ENCODE measurements at places on chromosomes 11 and 22.

- DNase-seq, result no peak
Observed at GRCh38 chr11:102254047-102254446, 63.2 kb upstream of the BIRC3 start.

DNA sequence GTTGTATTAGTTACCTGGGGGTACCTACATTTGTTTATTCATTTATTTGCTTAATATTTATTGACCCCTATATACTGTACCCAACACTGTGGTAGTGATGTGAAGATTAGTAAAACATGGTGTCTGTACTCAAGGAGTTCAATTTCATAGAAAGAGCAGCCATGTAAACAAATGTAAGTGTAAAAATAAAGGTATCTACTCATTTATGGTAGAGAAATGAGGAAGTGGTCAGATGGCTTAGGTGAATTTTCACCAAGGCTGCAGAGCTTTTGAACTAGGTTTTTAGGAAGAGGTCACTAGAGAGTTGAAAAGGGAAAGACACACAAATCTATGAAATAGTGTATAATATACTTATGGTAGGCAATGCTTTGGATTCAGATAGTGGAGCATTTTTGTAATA, 11.1 kb downstream of the CTR9 start:
- DNase-seq, result no peak

- DNase-seq, result no peak
Observed at GRCh38 chr11:16326679-16327297, 29.6 kb downstream of the SOX6 start.

DNA sequence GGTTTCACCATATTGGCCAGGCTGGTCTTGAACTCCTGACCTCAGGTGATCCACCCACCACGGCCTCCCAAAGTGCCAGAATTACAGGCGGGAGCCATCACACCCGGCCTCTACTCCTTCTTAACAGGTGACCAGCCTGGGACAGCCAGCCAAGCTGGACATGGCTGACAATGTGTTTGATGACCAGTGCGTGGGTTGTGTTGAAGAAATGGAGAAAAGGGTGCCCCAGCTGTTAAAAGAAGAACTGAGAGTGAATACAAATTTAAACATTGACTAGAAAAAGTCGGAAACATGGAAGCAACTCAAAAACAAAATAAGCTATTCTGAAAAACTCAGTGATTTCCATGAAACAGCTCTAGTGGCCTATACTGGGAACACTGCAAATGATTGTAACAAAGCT, 86.5 kb upstream of the CLPB start:
- DNase-seq, result no peak

DNA sequence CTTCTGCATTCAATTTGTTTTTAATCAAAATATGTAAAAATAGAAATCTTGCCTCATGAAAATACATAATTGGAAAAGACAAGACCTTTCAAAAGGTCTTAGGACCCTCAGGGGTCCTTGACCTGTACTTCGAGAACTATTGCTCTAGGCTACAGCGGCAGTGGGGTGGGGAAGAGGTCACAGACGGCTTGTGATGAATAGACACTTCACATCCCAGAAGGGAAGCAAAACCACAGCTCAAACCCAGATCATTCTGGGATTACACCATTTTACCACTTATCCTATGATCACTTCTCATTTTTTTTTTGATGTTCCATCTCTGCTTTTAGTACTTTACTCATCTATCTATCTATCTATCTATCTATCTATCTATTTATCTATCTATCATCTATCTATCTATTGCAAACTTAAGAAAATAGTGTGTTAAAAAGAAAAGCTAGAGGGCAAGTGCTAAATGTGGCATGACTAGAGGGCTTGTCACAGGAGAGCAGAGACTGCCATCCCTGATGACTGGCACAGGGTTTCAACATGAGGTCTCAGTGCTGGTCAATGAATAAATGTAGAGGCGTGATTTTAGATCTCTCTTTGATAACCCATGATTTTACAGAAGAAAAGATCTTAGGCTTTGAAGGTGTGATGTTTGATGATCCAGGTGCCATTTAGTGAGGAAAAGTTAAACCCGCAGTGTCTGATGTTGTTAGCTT, 37.1 kb downstream of the RNF141 start:
- DNase-seq, result no peak

- DNase-seq, result no peak
Observed at GRCh38 chr22:33299245-33299956, 241.2 kb upstream of the SYN3 start.

DNA sequence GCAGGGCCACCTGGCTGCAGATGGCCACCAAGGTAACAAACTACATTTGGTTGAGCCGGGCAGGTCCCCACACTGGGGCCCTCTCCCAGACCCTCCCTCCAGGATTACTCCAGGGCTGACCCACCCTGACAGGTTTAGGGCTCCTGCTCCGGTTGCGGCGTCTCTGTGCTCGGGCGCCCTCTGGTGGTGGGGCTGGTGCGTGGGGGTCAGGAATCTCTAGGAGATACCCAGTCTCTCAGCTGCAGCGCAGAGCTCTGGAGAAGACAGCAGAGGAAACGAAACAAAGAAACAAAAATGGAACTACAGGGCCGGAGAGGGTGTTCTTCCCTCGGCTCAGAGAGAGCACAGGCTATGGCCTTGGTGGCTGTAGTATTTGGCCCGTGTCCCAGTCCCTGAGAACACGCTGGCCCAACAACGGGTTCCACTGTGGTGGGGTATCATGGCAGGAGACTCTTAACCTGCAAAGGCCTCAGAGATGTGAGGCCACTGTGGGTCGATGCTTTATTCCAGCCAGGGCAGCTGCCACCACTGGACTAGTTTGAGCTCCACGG, 2.4 kb downstream of the C11orf96 start:
- DNase-seq, result no peak

- no peak for DNase-seq
Observed at GRCh38 chr11:114802878-114803277, 124.6 kb downstream of the NXPE2 start.

DNA sequence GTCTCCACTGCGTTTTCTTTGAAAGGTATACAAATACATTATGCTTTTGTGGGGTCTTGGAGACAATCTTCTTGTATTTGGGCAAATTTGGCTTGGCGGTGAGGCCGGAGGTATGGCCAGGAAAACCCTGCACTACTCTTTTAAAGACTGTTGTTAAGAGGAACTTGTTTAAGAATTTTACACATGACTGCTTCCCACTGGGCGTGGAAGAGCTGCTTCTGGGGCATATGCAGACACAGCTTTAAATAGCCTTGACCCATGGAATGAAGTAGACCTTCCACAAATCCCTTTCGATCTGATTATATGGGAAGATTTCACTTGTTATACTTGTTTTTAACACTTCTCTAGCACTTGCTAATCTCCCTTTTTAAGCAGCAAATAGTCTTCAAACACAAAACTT, 453.6 kb downstream of the MN1 start:
- no peak for DNase-seq

DNA sequence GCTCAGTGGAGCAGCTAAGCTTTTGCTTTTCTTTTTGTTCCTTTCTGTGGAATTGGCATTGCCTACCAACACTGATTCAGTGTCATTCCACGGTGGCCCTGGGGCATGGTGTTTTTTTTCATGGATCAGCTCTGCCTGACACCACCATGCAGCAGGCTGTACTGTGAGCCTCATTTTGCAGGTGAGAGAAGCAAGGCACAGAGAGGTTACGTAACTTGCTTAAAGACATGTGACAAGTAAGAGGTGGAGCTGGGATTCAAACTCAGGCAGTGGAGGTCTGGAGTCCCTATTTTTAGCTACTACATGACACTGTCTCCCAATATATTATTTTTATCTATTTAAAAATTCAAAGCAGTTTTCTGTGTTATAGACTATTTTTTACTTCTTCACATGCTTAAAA, 44.4 kb downstream of the APOL3 start:
- no peak for DNase-seq

- DNase-seq, result no peak
Observed at GRCh38 chr11:209275-210121, 2.0 kb downstream of the RIC8A start.

GRCh38 chr11:70141486-70142220, 61.4 kb upstream of the FADD start:
- no peak for DNase-seq

- DNase-seq, result no peak
Observed at GRCh38 chr11:103995896-103996295, 40.5 kb upstream of the DDI1 start.

GRCh38 chr11:12196308-12196707, 85.9 kb downstream of the MICAL2 start:
- no peak for DNase-seq

DNA sequence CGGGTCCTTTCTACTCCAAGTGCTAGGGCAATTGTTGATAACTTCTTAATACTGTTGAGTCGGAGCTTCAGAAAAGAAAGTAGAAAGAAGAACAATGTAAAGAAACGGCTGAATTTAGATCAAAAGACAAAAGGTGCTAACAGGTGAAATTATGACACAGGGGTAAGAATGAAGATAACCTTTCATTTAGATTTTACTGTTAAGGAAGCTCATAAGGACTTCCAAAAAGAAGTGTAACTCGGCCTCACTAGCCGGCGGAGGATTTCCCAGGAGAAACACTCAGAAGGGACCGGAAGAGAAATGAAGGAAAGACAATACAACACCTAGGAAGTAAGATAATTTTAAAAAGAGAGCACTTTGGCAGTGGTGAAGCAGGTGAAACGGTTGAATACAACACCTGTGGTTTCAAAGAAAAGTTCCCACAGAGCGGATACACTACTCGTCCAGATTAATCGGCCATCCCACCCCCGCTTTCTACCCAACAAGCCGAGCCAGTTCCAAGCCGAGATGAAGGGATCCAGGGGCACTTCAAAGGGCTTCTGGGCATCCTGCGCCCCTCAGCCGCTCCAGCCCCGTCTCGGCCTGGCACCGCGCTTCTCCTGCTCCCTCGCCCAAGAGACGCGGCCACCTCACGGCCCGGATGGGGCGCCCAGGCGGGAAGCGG, 737 bp downstream of the PPP2R1B start:
- no peak for DNase-seq

- peak; percentile 18 for DNase-seq
Observed at GRCh38 chr22:21982338-21982965, at the start of gene TOP3B. Gene TOP3B (minus strand): TSS chr22:21982787. CDS start chr22:21975709, 7,078 bp downstream.

GRCh38 chr22:17258015-17258787, 39.0 kb upstream of the ADA2 start:
- DNase-seq, result peak; percentile 83

- DNase-seq, result no peak
Observed at GRCh38 chr11:87454241-87454640, 416.5 kb downstream of the TMEM135 start.

- DNase-seq, result no peak
Observed at GRCh38 chr11:39462506-39462905, 1996.9 kb downstream of the LRRC4C start.

DNA sequence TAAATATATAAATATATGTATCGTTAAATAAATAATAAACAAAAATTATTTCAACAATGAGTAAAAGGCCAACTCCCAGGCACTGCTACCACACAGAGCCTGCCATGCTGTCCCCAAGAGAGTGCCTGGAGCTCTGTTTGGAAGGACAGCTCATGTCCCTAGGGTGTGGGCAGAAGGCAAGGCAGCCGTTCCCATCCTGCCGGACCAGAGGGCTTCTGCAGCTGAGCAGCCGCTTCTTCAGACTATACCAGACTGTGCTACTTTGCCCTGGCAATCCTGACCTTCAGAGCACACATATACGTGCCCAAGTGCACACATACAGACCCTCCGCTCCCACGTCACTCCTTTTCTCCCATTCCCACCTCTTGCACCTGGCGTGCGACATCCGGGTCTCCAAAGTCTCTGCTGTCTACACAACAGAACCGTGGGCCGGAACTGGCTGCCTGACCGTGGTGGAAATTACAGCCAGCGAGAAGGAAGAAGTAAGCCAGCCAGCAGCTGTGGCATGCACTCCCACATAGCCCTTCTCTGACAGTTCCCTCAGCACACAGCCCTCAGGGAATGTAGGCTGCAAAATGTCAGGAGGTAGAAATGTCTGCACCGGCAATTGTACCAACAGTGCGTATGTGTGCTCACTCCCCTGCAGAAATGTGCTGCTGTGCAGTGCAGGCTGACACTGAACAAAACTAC, 24.0 kb downstream of the PAX6 start:
- no peak for DNase-seq

GRCh38 chr11:115197433-115197832, 306.8 kb downstream of the CADM1 start:
- no peak for DNase-seq

DNA sequence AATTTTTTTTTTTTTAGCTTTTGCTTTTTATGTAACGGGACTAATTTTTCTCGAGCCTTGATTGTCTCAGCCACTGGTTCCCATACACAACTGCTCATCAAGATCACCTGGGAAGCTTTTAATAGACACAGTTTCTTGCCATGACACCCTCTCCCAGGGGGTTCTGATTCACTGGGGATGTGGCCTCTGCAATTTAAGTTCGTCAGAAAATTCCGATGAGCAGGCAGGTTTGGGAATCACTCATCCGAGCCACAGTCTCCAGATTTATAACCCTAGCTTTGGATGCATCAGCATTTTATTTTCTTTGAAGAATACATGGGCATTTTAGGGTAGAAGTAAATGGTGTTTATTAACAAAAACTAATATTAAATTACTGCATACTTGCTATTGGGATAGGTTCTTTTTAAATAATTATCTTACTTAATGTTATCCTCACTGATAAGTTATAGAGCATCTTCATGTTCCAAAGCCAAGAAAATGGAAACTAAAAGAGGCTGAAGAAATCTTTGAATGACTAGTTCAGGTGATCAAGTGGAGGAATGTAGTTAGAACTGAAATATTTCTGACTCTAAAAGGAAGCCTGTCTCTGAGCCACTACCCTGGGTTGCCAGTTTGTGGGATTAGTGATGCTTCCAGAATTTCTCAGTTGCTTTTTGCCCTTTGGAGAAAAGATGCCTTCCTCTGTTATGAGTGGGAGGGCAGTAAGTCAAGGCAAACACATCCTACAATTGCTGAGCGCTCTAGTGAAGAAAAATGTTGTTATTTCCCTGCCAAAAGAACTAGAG, 319.0 kb downstream of the DDX10 start:
- DNase-seq, result no peak

- DNase-seq, result no peak
Observed at GRCh38 chr11:113279591-113279990, 34.8 kb upstream of the TTC12 start.

GRCh38 chr11:62393061-62393611, 25.7 kb upstream of the SCGB1A1 start:
- DNase-seq, result no peak

- no peak for DNase-seq
Observed at GRCh38 chr11:48261600-48261999, 2.1 kb upstream of the OR4X1 start.

GRCh38 chr11:6268820-6269219, 9.2 kb downstream of the CCKBR start:
- DNase-seq, result no peak

DNA sequence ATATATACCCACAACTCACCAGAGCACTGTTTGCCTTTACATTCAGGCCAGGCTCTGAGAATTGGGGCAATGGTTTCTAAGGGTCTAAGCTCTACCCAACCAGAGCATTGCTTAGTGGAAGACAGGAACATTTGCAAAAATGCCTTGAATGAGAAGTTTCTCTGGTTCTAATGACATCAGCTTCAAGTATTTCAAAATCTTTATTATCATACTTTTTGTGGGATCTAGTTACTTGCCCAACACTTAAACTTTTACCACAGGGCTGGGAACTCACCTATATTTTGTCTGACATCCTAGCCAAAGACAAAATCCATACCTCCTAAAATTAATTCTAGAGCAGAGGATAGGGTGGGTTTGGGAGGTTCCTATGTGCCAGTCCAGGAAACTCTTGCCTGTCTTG, 51.5 kb downstream of the INSC start:
- no peak for DNase-seq

GRCh38 chr22:34434371-34434770, 514.1 kb upstream of the LARGE1 start:
- no peak for DNase-seq
